ENCODE measurements at places on chromosomes 2 and 18. TPM values are rescaled to one million over a fixed set of nuclear protein-coding genes. Genes with fewer than 3 reads are reported as not detected.
A peak's percentile ranks its signal among the peaks of the same experiment; 100 is the strongest.

The POTEC gene
- not detected for total RNA-seq

GRCh38 chr2:110804915-110805314, 72.5 kb downstream of the ACOXL start:
- DNase-seq: no peak

DNA sequence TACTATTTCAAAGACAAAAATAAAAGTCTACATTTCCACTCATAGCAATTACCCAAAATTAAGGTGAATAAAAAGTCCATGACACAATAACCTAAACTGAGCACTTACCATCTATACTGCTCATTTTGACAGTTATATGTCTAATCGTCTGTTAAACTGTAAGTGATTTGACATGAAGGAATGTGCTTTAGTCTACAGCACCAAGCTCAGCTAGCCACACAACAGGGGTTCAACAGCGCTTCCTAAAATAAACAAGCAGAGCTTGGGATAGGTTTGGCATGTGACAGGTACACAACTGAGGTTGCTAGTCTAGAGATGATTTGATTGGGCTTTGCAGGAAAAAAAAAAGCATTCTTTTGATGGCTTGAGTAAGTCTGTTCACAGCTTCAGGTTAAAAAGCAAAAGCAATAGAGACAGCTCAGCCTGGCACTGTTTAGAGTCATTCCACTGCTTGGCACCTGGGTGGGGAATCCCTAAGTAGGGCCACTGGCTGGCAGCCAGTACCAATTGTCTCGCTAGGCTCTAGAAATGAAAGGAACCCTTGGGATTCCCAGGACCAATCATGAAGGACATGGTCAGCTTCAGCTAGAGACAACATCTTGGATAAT, 78.6 kb downstream of the BARD1 start:
- DNase-seq: no peak

The XRCC5 gene
- 284 TPM for total RNA-seq

- no peak for DNase-seq
Observed at GRCh38 chr2:96209011-96209728, 543 bp upstream of the STARD7 start.

The CCL20 gene
- total RNA-seq: 10.8 TPM

GRCh38 chr2:88739985-88740600, 48.6 kb downstream of the RPIA start:
- peak; percentile 60 for DNase-seq

DNA sequence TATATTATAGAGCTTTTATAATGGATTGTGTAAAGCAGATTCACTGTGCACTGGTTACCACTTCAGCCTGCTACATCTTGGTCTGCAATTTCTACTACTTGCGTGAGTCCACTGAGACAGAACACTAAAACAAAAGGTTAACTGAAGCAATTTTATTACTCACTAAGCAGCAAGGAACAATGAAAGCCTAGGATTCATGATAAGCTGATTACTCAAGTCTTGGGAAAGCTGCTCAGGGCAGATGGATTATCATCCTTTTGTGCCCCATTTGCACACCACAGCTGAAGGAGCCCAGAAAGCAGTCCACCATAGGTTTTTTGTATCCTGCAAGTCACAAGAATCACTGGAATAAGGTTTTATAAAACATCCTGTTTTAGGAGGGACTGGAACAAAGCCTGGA, 1215.2 kb upstream of the TMEFF2 start:
- no peak for DNase-seq

The ACSL3 gene
- 165 TPM for total RNA-seq

DNA sequence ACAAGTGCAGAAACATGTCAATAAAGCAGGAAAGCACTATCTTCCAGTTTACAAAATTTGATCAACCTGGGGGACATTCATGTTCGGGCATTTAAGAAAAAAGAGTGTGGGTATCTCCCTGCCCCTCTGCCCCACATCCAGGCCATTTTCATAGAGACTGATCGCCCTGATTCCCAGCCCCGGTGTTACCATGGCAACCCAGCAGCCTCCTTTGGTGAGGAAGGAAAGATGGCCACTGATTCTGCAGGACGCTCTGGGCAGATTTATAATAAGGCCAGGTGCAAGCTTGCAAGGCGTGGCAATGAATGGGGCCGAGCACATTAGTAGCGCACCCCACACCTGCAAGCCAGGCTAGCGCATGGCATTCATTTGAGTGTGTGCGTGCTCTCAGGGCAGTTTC, 36.7 kb upstream of the ARL4C start:
- no peak for DNase-seq

The FSHR gene
- total RNA-seq: not detected

DNA sequence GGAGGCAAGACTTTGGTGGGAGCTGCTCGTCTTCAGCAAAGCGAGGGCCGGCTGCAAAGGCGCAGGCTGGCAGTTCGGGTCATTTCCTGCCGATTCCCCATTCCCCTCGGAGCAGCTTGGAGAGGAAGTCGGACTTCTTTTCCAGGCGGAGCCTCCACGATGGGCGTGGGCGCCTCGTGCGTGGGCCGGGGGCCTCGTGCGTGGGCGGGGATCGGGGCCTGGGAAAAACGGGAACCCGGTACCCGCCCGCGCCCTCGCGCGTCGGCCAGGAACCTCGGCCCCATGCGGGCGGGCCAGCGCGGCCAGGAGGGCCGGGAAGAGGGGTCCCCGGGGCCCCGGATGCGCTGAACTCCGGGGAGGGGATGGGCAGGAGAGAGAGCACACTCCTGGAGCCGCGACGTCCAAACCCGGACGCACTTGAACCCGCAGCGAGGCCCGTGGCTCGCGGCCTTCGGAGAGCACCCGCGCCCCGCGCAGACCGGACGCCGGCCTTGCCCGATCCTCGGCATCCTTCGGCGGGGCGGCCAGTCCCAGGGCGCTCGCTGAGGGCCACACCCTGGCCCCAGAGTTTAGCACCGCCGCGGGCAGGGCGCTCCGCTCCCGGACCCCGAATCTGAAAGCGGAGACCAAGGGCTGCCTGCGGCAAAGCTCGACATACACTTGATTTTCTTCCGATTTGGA, 368.4 kb downstream of the MTX2 start:
- no peak for DNase-seq

- DNase-seq: no peak
Observed at GRCh38 chr2:130768191-130768855, 13.0 kb downstream of the AMER3 start.

The SPHKAP gene
- not detected for total RNA-seq

DNA sequence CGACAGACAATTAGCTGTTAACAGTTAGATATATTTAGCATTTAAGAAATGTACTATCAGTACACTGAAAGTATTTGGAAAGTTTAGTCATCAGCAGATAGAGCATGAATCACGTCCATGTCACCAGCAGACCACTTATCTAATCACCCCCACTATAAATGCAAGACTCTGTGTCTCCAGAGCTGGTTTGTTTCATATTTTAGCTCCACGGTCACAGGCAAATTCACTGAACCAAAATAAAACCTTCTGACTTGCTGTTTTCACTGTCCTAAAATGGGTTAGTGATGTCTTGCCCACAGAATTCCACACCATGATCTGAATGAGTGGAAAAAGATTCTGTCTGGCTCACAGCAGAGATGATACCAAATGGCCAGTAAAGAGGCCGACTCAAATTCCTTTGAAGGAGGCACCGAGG, 64.9 kb downstream of the CDH2 start:
- DNase-seq: no peak

The DCDC2C gene
- total RNA-seq: not detected

- DNase-seq: no peak
Observed at GRCh38 chr2:196798980-196799379, 503 bp downstream of the GTF3C3 start.

Measured in NCI-H460 (cell line).